ENCODE measurements at places on chromosomes 5 and 9.

- DNase-seq = peak; percentile 19
Measured at GRCh38 chr9:105690742-105691141, 3.6 kb upstream of the TMEM38B start.

GRCh38 chr9:32136700-32137339 lies 247.6 kb upstream of the ACO1 start:
- DNase-seq = no peak

DNA sequence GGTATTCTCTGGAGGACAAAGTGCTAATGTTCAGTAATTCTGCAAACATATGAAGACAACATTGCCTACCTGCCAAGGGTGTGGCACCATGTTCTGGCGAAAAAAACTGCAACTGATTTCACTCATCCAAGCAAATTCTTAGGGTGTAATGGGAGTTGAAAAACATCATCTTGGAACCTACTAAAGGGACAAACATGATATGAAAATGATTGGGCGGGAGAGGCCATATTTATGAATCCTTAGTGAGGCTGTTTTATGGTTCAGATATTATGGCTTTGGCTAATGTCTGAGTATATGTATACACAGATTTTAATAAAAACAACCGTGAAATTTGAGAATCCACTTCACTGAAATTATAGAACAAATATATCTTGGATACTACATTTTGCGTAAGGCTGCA lies 225.7 kb downstream of the ARL15 start:
- no peak for DNase-seq

DNA sequence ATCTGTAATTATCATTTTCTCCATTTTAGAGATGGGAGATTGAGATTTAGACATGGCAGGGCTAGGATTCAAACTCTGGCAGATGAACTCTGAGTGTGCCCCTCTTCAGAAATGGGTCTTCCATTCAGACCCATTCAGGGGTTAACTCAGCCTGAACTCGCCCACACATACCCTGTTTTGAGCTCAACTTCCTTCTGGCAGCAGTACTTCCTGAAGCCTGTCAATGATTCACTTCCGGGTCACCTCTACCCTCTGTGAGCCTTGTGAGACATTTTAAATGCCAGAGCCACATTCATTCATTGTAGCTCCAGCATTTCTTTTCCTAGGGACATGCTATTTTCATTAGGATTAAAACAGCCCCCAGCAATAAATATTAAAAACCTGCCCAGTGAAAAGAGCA lies 209.3 kb upstream of the SLC24A2 start:
- DNase-seq = peak; percentile 4

GRCh38 chr9:27792971-27793689 lies 219.8 kb upstream of the C9orf72 start:
- no peak for DNase-seq

- DNase-seq = no peak
Measured at GRCh38 chr5:81556809-81557208, 162.9 kb upstream of the ACOT12 start.

- DNase-seq = peak; percentile 83
Measured at GRCh38 chr5:139765409-139766217, 30.0 kb upstream of the PSD2 start.

DNA sequence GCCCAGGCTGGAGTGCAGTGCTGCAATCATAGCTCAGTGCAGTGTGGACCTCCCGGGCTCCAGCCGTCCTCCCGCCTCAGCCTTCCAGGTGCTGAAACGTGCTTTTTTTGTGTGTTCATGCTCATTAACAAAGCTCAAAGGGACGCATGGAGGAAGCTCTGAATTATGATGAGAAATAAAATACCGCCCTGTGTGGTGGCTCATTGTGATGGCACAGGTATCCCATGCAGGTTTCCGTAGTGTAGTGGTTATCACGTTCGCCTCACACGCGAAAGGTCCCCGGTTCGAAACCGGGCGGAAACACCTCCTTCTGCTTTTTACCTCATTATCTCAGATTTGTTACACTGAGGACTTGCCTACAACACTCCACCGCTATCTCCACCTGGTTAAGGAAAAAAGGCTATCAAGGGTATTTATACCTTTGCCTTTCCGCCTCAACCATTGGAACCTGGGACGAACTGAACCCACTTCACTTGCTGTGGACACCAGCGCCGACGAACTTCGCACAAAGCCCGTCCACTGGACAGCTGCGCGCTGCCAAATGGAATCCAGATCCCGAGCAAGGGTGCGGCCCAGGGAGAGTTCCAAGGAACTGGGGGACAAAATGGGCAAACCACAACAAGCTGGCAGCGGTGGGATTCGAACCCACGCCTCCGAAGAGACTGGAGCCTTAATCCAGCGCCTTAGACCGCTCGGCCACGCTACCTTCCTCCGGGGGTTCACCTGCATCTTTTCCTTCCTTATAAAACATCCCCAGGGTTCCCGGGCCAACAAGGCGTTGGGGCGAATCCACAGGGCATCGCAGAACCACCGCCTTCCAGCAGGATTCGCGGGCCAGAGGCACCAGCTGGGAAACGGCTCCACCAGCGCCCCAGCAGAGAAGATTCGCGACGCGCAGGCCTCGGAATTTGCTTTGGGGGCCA lies 26.3 kb downstream of the OR2V2 start:
- peak; percentile 86 for DNase-seq

DNA sequence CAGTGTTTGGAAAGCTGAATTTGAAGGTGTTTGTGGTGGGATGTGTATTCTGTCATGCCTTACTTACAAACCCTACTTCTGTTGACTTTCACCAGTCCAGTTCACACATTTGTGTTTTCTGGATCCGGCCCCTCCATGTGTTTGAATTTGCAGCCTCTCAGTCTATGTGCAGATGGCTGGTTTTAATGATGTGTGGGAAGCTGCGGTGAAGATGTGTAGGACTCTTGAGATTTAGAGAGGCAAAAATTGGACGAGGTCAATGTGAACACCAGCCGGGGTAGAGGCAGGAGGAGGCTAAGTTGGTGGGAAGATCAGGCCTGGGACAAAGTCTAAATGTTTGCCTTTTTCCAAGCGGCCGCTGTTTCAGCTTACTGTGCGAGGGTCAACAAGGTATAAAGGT lies 115.4 kb upstream of the KLF9 start:
- no peak for DNase-seq

DNA sequence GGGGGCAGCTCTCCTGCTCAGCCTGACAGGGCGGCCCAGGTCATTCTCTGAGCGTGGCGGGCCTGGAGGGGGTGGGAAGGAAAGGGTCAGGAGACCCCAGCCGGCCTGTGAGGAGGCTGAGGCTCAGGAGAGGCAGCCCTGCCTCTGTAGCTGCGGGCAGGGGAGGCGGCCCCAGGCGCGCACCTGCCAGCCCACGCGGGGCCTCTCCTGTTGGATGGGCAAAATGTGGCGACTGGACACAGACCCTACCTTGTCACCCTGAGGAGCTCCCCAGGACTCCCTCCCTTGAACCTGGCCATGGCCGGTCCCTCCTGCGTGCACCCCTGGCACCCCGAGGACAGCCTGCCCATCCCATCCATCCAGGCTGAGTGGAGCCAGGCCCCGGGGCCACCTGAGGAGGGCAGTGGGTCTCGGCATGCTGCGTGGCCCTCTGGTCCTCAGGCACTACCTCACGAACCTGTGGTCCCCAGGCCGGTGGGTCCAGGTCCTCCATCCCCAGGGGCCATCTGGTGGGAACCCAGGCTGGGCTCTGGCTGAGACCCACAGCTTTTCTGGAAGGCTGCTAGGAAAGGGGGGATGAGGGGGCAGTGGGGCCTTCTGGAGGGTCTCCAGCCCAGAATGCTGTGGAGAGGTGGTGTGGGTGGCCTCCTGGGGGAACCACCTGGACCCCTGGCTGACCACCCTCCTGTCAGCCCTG lies 15.1 kb upstream of the NRARP start:
- no peak for DNase-seq

Measured in NAMALWA (cell line).